ENCODE measurements at places on chromosomes 5 and 9.

DNA sequence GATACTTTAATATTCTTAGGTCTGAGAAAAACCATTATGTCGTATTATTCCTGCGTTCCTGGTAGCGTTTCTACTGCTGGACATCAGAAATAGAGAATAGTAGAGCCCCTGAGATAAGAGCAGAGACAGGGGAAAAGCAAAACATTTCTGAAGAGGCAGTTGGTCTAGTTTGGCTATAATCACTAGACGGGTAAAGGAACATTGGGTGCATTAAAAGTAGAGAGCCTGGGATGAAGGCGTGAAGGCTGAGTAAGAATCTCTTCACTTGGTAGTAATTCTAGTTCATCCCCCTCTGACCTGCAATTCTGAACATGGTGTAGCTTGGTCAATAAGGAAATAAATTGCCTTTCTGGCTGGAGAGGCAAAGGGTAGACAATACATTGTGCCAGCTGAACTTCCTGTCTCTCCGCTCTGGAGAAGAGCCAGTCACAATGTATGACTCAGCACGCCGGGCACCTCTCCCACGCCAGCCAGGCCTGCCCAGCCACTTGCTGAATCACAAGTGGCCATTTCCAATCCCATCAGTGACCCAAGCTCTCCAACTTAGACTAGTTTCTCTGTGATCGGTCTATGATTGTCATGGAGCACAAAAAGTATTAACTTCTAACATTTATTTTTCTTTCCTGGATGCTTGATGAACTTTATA is 75.4 kb downstream of the STK32A start:
- peak; percentile 59 for DNase-seq

- no peak for DNase-seq
These were observed 276.3 kb downstream of the EPB41L4A start for GRCh38 chr5:112142769-112143270.

DNA sequence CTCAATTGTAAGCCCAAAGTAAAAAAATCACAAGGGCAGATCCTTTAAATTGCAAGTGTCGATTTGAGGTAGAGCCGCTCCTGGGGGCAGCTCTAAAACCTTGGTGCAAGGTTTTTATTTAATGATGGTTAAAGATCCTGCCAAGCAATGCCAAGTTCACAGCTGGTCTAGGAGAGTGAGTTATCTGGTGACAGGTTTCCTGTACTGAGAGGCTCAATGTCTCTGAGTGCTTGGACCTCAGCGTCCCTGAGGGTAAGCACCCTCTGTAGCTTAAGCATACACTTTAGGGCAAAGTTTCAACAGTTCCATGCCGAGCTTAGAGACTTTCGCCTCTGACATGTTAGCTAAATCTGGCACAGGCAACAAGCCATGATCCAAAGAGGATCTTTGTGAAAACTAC is 119.8 kb upstream of the EGFLAM start:
- no peak for DNase-seq

GRCh38 chr5:101271416-101271815 is 368.3 kb upstream of the ST8SIA4 start:
- DNase-seq, result no peak

DNA sequence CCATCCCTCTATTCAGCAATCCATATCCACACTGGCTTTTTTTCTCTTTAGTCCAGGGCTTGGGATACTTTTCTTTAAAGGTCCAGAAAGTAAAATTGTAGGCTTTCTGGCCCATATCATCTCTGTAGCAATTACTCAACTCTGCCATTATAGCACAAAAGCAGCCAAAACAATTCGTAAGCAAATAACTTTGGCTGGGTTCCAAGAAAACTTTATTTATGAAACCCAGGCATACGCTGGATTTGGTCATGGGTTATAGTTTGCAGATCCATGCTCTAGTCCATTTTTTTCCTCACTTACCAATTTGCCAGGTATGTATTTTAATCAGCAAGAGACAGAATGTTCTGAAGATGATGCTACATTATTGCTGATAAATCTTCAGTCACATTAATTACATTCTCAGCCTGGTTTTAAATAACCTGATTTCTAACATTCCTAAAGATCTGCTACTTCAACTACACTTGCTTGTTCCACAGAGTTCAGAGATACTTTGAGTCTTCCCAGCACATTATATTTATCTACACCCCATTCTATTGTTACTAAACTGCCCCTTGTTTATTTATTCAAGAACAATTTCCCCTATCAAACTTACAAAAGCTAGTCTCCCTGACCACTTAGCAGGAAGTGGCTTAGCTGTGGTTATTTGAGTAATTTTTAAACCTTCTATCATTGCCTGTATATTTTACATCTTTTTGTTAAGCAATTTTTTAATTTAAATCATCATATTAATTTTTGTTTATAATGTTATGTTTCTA is 161.0 kb downstream of the ISL1 start:
- DNase-seq, result no peak

GRCh38 chr5:101160002-101160401 is 256.9 kb upstream of the ST8SIA4 start:
- no peak for DNase-seq

DNA sequence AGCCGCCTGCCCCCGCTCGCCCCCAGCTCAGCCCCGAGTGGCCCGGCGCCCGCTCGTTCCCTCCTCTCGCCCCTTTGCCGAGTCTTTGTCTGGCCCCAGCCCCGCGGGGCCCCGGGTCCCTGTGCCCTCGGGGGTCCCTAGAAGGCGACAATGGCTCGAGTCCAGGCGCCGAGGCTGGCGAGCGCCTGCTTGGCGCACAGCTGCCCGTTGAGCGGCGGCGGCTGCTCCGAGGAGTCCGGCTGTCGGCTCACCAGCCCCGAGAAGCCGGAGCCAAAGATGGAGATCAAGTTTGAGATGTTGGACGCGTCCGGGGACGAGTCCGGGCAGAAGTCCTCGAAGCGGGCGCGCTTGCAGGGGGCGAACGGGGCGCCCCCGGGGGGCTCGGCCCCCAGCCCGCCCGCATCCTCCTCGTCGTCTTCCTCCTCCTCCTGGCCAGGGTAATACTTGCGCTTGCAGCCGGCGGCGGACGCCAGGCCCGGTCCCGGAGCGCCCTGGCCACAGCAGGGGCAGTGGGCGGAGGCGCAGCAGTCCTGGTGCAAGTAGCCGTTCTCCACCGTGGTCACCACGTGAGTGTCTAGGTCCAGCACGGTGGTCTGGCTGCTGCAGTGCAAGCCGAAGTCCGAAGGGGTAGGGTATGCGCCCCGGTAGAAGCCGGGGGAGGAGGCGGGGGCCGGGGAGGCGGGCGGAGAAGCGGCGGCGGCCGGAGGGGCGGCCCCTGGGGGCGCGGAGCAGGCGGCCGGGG is 1.2 kb downstream of the IER5L start:
- no peak for DNase-seq

GRCh38 chr5:107549567-107549966 is 121.2 kb downstream of the EFNA5 start:
- DNase-seq, result no peak

DNA sequence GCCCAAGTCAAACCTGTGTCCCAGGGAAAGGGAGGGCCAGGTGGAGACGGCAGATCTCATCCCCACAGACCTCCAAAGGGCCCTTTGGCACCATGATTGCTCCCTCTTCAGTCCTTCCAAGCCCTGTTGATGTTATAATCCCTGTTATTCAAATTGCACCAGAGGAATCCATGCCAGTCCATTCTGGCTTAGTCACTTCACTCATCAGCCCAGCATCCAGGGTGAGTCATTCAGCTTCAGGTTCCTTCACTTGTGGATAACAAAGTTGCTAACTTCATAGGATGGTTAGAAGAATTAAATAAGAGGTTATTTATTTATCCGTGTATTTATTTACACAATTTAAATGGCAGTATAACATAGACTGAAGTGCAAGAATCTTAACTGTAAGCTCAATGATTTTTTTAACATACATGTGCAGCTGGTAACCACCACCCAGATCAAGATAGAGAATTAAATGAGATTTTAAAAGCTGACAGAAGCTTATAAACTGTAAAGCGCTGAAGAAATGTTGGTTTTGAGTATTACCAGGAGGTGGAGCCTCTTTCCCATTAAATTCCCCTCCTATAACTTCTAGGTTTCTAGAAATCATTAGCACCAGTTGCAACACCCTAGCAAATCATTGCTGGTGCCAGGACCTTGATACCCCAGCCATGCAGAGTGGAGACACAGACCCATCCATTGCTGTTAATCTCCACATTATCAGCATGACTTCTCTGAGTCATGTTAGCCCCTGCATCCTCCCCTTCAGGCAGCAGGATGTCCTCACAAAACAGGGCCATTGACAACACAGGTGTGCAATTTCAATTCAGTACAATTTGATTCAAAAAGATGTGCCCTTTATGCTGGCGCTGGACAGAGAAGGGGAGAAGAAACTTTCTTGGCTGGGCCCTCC is 77.4 kb downstream of the SEC61B start:
- DNase-seq, result peak; percentile 34

DNA sequence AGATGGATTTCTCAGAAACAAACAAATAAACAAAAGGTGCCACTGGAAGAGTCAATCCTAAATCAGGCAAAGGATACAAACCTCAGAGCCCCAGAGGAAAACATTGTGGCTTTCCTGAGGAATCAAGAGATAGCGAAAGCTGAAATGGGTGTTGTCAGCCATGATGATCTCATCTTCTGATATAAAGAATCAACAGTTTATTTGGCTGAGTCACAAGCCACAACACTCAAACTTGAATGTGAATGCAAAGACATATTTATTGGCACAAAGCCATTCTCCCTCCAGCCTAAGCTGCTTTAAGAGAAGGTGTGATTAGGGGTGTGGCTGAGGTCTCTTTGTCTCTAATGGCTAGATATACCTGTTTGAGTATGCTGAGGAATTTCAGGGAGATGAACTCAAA is 73.3 kb upstream of the NREP start:
- no peak for DNase-seq

- no peak for DNase-seq
These were observed 208.0 kb downstream of the KCTD16 start for GRCh38 chr5:144378681-144379080.

- no peak for DNase-seq
These were observed 49.5 kb downstream of the APBA1 start for GRCh38 chr9:69622676-69623075.

DNA sequence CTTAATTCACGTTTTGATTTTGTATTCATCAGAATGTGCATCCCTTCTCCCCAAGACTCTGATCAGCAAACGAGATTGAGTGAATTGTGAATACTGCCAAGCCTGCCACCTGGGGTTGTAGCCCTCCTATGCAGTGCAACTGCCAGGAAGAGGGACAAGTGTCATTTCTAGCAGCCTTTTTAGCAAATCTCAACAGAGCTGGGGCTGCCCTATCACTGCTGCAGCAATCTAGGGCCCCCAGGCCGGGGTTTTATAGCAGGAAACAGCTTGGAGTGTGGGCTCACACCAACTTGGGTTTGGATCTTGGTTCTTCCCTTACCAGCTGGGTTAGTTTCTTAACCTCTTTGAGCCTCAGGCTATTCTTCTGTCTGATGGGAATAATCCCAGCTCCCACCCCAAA is 4.0 kb downstream of the CSF1R start:
- DNase-seq, result peak; percentile 64

DNA sequence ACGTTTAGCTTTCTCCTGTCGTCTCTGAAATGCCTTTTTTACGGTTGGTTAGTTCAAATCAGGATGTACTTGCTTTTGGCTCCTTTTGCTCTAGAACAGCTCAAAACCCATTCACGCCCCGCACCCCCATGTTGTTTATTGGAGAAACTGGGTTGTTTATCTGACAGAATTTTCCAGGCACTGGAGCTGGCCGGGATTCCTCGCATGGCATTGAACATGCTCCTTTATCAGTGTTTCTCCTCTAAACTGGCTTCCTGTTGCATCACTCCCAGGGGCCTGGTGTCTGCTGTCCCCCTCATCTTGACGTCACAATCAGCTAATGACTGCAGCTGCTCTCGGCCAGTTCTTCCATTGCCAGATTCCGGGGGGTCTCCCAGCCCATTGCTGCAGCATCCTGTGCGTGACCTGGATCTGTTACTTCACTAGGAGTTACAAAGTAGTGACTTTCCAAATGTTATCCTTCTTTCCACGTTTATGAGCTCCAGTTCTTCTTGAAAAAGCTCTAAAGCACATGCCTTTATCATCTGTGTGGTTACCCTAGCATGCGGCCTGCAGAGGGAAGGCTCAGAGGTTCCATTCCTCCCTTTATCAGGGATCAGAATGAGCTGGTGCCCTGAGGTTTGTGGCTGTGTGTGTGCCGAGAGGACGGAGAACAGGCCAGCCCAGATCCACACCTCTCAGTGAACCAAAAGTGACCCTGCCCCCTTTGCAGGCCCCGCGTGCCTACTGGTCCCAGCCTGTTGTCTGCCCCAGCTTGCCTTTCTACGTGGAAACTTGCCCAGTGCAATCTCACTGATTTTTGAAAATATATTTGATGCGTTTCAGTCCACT is 27.5 kb downstream of the FAM163B start:
- DNase-seq, result no peak

DNA sequence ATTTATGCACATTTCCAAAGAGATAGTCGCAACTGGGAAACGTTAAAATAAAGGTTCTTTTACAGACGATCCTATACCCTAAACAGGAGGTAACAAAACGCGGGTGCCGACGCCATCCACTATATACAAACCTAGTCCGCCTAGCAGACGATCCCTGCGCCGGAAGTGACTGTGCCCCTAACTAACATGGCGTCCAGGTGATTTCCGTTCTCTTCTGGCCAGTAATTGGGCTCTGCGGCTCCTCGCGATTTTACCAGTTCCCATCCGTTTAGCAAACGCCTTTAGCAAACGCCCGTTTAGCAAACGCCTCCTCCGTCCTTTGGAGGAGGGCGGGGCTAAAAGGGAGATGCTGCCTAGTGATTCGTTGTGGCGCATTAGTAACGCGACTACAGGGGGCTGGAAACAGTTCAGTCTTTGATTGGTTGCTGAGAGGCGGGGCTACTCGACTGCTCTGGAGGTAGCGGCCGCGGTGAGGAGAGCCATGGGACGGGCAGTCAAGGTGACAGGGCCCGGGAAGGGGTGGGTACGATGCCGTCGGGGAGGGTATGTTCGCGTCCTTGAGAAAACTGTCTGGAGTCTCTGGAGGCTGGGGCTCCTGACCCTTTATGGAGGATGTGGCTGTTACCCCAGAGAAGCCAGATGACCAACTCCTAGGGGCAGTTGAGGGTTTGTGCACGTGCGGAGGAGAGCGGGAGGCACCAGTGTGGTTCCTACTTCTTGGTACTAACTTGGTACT is at the start of gene LYRM7:
LYRM7 (plus strand) TSS at position 405 of the 736 bp plus-strand sequence; CDS start at position 482, 77 bp downstream.
- DNase-seq, result peak; percentile 100

- DNase-seq, result no peak
These were observed 416.1 kb downstream of the ZSWIM6 start for GRCh38 chr5:61748121-61748520.

- no peak for DNase-seq
These were observed 9.7 kb downstream of the LRRC14B start for GRCh38 chr5:200985-201384.

GRCh38 chr5:124923131-124923530 is 176.7 kb upstream of the ZNF608 start:
- DNase-seq, result no peak

DNA sequence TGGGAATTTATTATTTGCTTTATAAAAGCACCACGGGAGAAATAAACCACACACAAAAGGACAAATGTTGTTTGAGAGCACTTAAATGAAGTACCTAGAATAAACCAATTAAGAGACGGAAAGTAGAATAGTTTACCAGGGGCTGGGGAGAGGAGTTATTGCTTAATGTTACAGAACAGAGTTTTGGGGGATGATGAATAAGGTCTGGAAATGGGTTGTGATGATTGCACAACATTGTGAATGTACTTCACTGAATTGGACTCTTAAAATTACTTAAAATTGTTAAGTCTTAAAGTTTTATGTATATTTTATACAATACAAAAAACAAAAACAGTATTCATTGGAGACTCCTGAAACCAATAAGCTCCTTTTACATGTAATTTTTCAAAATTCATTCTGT is 1.5 kb downstream of the ZBTB43 start:
- DNase-seq, result no peak

- DNase-seq, result no peak
These were observed 22.7 kb downstream of the SWI5 start for GRCh38 chr9:128298535-128299482.

GRCh38 chr5:180282281-180282680 is 9.6 kb downstream of the MAPK9 start:
- no peak for DNase-seq
